ENCODE measurements at places on chromosomes 16 and 17.

DNA sequence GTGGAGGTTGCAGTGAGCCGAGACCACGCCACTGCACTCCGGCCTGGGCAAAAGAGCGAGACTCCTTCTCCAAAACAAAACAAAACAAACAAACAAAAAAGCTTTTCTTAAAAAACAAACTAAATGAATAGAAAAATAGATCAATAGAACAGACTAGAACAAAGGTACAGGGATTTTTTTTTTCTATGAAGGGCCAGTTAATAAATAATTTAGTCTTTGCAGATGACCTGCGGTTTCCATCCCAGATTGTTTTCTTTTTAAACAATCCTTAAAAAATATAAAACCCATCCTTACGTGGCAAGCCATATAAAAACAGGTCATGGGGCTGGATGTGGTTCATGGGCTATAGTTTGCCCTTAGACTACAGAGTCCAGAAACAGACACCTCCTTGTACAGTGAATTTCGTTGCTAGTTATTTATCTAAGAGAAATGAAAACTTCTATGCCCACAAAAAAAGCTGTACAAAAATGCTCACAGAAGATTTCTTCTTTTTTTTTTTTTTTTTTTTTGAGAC, 45.4 kb downstream of the CREBBP start:
- no peak for DNase-seq

DNA sequence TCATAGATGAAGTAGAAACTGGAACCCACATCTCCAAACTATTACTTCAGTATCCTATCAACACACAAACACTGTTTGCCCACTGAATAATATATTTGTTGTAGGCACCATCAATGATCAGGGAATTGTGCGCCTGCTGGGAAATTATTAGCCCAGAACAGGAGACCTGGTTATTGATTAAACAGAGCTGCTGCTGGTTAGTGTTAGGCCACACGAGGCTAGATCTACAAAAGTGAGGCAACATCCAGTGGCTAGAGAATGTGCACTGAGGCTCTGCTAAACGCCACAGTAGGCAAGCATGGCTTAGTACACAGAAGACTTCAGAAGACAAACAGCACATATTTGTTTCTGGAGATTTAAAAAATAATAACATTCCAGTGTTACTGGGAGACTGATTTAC, 11.0 kb downstream of the ABHD15 start:
- no peak for DNase-seq

DNA sequence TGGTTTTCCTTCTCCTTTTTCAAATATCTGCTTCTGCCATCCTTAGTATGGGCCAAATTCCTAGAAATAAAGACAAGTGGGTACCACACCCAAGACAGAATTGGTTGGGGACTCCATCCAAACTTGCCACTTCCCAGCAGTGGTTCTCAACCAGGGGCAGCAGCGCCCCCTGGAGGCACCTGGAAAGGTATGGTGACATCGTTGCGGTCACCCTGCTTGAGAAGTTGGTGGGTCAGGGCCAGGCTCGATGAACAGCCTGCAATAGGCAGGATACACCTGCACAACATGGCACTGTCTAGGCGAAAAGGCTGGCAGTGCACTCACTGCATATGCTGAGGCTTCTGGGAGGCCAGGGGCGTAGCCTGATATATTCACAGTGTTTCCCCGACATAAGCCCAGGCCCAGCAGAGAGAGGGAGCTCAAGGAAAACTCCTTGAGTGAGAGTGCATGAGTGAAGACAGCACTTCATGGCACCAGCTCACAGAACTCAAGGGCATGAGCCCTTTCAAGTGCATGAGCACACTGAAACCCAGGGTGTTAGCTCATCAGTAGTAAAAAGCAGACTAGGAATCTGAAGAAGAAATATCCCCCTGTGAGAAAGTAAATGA, 57.7 kb downstream of the CMC2 start:
- DNase-seq, result no peak

DNA sequence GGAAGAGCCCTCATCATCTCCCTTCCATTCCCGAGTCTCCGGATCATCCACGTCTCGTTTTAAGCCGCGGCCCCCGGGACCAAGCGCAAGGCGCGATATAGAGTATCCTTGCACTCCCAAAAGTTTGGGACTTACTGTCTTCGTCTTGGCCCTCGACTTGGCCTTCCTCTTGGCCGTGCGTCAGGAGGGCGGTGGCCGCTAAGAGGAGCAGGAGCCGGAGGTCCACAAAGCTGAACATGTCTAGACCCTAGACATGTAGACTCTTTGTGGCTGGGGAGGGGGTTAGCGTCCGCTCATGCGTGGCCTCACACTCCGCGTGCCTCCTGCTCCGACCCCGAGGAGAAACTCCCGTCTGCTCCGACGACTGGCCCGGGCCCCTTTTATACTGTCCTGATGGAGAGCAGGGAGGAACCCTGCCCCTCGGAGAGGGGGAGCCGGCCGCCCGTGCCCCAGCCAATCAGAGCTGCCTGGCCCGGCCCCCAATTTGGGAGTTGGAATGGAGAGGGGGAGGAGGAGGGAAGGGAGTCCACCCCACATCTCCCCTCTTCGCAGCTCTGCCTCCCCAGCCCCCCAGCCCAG, at the start of gene COL1A1:
Gene COL1A1 (minus strand): TSS at position 356 of the 579 bp plus-strand sequence. CDS start 118 bp downstream, at position 238.
- DNase-seq, result no peak

GRCh38 chr16:68000450-68000849, 1.2 kb upstream of the DPEP2 start:
- DNase-seq, result no peak

DNA sequence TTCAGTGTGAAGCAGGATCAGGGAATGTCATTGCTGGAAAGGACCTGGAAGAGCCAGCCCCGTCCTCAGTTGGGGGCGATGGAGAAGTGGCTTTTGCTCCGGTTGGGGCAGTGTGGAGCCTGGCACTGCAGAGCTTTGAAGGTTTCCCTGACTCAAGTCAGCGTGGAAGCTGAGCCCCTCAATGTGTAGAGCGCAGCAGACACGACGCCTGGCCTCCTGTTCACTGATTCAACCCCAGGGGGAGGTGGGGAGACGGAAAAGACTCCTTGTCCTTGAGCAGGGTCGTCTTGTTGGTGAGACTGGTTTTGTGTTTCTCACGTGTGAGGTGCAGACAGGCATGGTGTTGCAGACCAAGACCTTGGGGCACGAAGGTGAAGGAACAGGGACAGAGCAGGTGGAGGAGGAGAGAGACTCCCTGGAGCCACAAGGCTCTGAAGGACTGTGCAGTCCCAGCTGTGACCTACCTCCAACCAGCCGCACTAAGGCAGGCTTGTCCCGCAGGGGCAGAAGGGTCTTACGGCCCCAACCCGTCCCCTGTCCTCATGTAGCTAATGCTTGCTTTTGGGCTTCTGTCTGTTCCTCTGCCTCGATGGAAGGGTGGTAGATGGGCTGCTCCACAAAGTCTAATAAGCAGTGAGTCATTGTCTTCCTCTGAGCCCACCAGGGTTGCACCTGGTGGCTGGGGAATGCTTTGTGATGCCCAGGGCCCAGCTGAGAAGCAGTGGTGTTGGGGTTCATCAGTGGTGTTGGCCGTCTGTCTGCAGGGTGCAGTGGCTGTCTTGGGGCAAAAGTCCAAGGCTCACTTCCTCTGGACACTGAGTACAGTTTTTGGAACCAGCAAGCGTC, 47.8 kb downstream of the MPRIP start:
- no peak for DNase-seq

GRCh38 chr16:49276646-49277385, 4.8 kb downstream of the CBLN1 start:
- DNase-seq, result no peak

DNA sequence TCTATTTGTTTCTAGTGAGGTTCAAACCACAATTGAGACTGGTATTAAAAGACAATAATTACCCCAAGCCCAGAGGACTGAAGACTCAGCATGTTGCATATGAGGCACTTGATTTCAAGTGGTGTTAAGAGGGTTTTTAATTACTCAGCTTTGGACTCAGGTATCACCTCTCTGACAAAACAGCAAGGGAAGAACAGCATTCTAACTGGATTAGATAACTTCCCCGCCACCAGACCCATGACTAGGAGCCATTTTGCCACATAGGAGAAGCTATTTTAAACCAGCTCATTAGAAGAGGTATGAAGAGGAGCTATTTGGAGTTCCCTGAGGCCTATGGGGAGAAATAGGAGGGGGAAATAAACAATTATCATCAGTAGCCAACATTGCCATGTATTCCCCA, 226.1 kb upstream of the TOX3 start:
- no peak for DNase-seq

DNA sequence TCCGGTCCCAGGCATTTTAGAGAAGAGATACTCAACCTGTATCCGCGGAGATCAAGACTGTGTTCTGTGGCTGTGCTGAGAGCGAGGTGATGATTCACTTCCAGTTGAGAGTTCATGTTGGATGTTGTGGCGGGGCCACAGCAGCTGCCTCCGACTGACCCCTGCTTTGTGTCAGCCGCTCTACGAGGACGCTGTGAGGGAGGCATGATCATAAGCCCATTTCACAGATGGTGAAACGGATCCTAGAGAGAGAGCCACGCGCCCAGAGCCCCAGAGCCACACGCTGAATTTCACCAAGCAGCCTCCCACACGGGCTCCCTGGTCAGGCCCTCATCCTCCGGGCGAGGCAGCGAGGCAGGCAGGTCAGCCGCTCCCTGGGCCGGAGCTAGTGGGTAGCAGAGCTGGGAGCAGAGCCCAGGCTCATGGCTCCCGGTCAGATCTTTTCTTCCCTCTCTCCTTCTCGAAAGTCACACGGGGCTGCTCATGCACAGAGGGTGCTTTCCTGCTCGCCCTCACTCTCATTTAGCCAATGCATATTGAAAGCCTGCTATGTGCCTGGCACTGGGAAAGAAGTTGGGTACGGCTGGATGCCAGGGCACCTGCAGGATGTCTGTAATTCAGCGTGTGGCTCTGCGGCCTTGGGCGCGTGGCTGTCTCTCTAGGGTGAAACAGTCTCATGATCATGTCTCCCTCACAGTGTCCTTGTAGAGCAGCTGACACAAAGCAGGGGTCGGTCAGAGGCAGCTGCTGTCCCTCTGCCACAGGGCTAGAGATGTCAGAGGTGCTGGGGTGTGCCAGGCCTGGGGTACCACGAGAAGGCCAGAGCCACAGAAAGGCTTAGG, 155.6 kb upstream of the CHMP6 start:
- no peak for DNase-seq

GRCh38 chr16:4828567-4829321, 18.3 kb downstream of the GLYR1 start:
- DNase-seq, result no peak

DNA sequence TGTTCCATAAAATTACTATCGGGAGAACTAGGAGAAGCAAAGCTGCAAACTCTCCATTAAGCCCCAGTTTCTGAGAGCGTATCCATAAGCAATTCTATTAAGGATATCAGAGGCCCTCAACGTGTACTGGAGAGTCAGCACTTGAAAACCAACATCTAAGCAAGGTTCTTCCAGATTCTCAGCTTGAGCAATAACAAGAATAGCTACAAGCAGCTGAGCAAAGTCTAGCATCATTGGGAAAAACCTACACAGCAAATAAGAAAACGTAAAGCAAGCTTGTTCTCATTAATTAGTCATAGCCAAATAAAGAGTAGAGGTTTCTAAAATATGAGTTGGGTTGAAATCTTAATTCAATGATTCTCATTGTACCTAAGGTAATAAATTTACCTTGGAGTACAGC, 26.9 kb upstream of the COX10 start:
- DNase-seq, result no peak

GRCh38 chr16:68434624-68435210, 13.6 kb downstream of the SMPD3 start:
- DNase-seq, result no peak

- DNase-seq, result no peak
These were observed 214.4 kb upstream of the CHMP6 start for GRCh38 chr17:80777274-80777673.

DNA sequence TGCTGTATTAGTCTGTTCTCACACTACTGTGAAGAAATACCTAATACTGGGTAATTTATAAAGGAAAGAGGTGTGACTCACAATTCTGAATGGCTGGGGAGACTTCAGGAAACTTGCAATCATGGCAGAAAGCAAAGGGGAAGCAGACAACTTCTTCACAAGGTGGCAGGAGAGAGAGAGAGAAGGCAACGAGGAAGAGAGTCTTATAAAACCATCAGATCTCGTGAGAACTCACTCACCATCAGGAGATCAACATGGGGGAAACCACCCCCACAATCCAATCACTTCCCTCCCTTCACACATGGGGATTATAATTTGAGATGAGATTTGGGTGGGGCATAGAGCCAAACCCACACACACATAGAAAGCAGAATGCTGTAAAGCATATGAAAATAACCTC, 896.2 kb downstream of the CDH11 start:
- DNase-seq, result no peak

DNA sequence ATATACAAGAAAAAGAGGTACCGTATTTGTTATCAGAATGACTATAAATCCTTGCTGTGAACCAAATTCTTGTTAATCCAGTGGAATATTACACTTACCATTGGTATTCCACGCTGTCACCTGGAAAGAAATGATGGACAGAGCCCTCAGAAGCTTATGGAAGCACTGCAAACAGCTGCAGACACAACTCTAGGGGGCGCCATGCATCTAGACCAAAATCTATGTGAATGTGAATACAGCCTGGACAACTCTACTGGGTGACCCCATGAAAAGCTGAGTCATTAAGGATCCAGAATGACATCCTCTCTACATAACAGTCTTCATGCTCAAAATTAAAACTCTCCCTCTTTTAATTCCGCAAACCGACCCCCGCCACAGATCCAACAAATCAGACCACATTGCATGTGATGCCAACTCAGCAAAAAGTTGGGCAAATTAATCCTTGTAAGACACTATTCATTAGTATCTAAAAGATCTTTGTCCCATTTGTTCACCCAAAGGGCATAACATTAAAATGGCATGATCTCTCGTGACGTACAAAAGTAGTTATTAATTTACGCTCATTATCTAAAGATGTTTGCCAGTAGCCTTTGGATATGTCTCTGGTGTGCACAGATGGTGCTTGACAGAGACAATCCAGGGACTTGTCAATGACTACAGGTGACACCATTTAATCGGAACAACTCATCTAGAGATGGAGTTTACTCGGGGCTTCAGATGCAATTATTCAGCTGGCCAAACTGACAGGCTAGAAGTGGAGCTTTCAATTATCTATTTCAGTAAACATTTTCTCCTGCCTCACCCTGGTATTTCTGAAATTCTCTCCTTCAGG, 552.7 kb upstream of the PSMD7 start:
- DNase-seq, result no peak

- no peak for DNase-seq
These were observed 14.1 kb downstream of the ARHGEF15 start for GRCh38 chr17:8324132-8324531.

- DNase-seq, result no peak
These were observed 77.7 kb upstream of the CLEC3A start for GRCh38 chr16:77944631-77945030.

- no peak for DNase-seq
These were observed 78.9 kb upstream of the LHX1 start for GRCh38 chr17:36858119-36859002.

GRCh38 chr17:76870377-76870714, 2.1 kb downstream of the MGAT5B start:
- DNase-seq, result no peak

DNA sequence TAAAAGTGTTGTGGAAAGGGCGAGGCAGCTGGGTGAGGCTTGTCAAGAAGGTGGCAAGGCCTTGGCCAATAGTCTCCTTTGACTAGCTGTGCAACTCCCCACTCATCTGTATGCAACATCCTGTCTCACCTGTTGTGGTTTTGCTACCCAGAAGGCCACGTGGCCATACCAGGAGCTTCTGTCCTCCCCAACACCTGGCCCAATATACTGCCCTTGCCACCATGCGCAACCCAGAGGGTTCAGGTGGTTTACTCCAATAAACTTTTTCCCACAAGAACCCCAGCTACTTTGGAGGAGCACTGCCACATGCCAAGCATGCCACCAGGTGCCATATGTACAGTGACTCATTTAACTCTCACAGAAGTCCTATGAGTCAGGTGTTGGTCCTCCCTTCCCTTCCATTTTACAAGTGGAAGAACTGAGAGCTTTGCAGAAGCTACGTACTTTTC, 10.2 kb downstream of the MYO19 start:
- no peak for DNase-seq
